ENCODE measurements at places on chromosomes 13 and 19. TPM values are rescaled to one million over a fixed set of nuclear protein-coding genes. Genes with fewer than 3 reads are reported as not detected.
A peak's percentile ranks its signal among the peaks of the same experiment; 100 is the strongest.

The CGB3 gene
- total RNA-seq, result not detected

The PLK5 gene
- 2.7 TPM for total RNA-seq

The SRRM5 gene
- 0.58 TPM for total RNA-seq

The VAV1 gene
- 0.29 TPM for total RNA-seq

The PSG11 gene
- not detected for total RNA-seq

The FUT6 gene
- total RNA-seq, result 0.55 TPM

The OXGR1 gene
- total RNA-seq, result 0.62 TPM

The SIPA1L3 gene
- total RNA-seq, result 28.8 TPM

The ZNF8 gene
- 6.9 TPM for total RNA-seq

The CD320 gene
- 17.5 TPM for total RNA-seq

GRCh38 chr19:15178629-15179308 lies 22.0 kb downstream of the NOTCH3 start:
- no peaks in the 10 kb centered on the region for H3K4me1 ChIP-seq
- no peak overlapping the region for H3K27ac ChIP-seq
- no peak for DNase-seq
- no peak overlapping the region for H3K4me3 ChIP-seq

- H3K27ac ChIP-seq, result no peak overlapping the region
- H3K4me3 ChIP-seq, result no peak overlapping the region
- H3K4me1 ChIP-seq, result no peaks in the 10 kb centered on the region
- no peaks in the 10 kb centered on the region for H3K27me3 ChIP-seq
- DNase-seq, result no peak
Observed at GRCh38 chr13:30804474-30804873, 69.1 kb downstream of the ALOX5AP start.

GRCh38 chr19:42440357-42441048 lies 2.2 kb downstream of the CXCL17 start:
- H3K27me3 ChIP-seq, result no peaks in the 10 kb centered on the region
- H3K4me1 ChIP-seq, result no peaks in the 10 kb centered on the region
- H3K27ac ChIP-seq, result no peak overlapping the region
- H3K4me3 ChIP-seq, result no peak overlapping the region

DNA sequence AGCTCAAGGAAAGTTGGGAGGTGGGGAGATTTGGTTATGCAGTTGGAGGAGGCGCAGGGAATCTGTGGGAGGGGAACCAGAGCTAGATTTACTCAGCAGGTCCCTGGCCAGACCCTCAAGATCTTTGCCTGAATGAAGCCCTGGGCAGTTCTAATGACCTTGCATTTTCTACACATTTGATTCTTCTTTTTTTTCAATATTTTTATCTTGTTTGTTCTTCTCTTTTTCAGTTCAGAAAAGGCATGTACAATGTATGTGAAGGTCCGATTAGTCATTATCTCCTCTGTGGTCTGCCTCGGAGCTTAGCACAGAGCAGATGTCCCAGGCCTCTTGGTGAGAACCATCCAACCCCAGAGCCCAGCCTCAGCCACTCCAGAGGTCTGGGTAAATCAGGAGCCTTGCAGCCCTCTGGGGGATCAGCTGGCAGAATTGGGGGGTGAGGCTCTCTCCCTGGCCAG lies 24.2 kb downstream of the SERP2 start:
- no peaks in the 10 kb centered on the region for H3K27me3 ChIP-seq
- H3K4me1 ChIP-seq, result no peaks in the 10 kb centered on the region
- H3K27ac ChIP-seq, result peak overlapping the region; percentile 74
- no peak for DNase-seq

DNA sequence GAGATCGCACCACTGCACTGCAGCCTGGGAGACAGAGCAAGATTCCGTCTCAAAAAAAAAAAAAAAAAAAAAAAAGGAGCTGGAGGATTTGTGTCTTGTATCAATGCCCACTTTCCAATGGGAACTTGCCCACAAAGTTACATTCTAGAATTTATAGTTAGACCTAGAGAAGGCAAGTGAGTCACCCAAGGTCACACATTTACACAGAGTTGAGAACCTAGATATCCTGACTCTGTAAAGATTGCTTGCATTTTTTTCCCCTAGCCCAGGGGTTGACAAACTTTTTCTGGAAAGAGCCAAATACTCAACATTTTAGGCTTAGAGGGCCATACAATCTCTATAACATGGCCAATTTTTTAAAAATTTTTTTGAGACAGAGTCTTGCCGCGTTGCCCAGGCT lies 7.7 kb upstream of the BRD4 start:
- no peak overlapping the region for H3K4me3 ChIP-seq
- no peaks in the 10 kb centered on the region for H3K27me3 ChIP-seq
- DNase-seq, result no peak
- no peak overlapping the region for H3K27ac ChIP-seq

- H3K27ac ChIP-seq, result no peak overlapping the region
- no peaks in the 10 kb centered on the region for H3K4me1 ChIP-seq
- no peak for DNase-seq
- no peak overlapping the region for H3K4me3 ChIP-seq
- H3K36me3 ChIP-seq, result no peaks in the 10 kb centered on the region
Observed at GRCh38 chr13:95723438-95723837, 46.5 kb downstream of the DNAJC3 start.

- H3K36me3 ChIP-seq, result no peaks in the 10 kb centered on the region
- no peak overlapping the region for H3K4me3 ChIP-seq
- no peak overlapping the region for H3K27ac ChIP-seq
- H3K4me1 ChIP-seq, result no peaks in the 10 kb centered on the region
- DNase-seq, result no peak
- no peaks in the 10 kb centered on the region for H3K27me3 ChIP-seq
Observed at GRCh38 chr13:51637852-51638215, 53.6 kb downstream of the WDFY2 start.

DNA sequence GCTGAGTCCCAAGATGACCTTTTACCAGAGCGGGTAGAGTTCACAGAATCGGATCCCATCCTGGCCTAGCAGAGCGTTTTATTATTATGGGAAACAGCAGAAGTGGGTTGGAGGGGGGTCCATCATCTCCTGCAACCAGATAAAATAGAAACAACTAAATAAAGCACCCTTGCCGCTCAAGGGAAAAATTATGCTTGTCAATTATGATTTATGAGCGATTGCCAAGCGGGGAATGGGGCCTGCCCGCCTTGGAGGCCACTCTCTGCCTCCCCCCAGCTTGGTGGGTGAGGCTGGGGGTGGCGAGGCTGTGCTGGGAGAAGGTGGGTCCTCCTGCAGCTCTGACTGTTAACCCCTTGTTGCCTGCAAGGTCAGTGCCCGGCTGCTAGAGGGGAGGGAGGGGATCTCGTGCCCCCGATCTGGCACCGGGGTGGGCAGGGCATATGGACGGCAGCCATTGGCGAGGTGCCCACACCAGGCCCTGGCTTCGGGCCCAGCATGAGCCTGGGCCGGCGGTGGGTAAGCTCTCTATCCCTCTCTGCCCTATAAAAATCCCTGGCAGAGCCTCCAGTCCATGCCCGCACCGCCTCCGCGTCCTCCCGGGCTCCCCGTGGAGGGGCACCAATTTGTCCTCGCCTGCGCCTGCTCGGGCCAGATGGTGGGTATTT lies 129.1 kb downstream of the URI1 start:
- no peak overlapping the region for H3K4me3 ChIP-seq
- H3K36me3 ChIP-seq, result no peaks in the 10 kb centered on the region
- DNase-seq, result no peak
- no peak overlapping the region for H3K27ac ChIP-seq
- H3K27me3 ChIP-seq, result no peaks in the 10 kb centered on the region
- H3K4me1 ChIP-seq, result no peaks in the 10 kb centered on the region

DNA sequence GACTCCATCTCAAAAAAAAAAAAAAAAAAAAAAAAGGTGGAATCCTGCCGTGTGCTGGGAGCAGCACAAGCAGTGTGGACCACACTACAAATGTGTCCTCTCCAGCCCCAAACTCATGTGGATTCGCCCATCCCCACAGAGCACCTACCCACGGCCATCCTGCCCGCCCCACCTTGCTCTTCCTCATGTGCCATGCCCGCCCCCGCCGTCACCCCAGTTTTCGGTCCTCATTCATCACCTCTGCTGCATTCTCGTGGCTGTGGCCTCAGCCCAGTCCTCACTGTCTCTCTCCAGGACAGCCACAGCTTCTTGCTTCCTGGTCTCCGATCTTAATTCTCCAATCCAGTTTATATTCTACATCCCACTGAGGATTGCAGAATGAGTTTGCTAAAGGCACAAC lies 80.0 kb upstream of the TM9SF2 start:
- H3K36me3 ChIP-seq, result no peaks in the 10 kb centered on the region
- no peaks in the 10 kb centered on the region for H3K4me1 ChIP-seq
- H3K4me3 ChIP-seq, result no peak overlapping the region
- no peak for DNase-seq

DNA sequence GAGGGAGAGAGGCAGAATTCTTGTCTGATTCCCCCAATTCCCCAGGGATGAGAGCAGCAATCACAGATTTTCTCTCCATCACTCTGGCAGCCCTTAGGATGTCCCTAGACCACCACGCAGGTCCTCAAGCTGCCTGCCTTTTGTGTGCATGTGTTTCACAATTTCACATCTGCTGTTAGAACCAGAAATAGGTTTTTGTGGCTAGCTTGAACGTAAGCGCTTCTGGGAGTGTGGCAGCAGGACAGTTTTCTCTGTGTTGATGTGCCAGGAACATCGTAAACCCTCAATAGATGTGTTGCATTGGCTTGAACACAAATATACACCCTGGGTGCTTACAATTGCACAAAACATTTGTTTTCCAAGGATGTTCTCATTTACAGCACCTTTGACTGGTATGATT lies 78.8 kb upstream of the TMTC4 start:
- DNase-seq, result no peak
- H3K4me3 ChIP-seq, result no peak overlapping the region
- H3K4me1 ChIP-seq, result no peaks in the 10 kb centered on the region

DNA sequence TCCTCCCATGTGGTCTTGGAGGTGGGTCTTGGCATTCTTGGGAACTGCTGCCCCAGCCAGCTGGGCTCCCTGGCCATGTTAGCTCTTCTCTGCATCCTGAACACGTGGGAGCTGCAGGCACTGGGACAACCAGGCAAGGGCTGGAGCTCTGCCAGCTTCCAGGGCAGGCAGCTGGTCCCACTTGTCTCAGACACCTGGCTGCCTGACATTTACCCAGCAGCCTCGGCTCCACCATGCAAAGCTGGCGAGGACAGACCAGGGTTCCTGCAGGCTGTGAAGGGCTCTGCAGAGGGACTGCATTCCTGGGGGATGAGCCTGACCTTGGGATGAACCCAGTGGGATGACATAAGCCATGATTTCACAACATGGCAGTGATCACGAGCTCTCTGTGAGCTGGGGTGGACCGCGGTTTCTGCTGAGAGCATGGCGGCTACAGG lies 99.0 kb upstream of the TSHZ3 start:
- H3K4me3 ChIP-seq, result no peak overlapping the region
- DNase-seq, result peak; percentile 77
- no peaks in the 10 kb centered on the region for H3K4me1 ChIP-seq
- no peak overlapping the region for H3K27ac ChIP-seq
- H3K27me3 ChIP-seq, result no peaks in the 10 kb centered on the region
- H3K36me3 ChIP-seq, result no peaks in the 10 kb centered on the region
